Hematopoietic multipotent progenitor cell treated with erythropoietin and hydrocortisone succinate and interleukin-3 and kit ligand, for 6 days (in vitro differentiated cells): ENCODE measurements at places on chromosomes 4 and X.

GRCh38 chrX:134144231-134144630, 92.8 kb upstream of the CCDC160 start:
- peak; percentile 25 for DNase-seq

DNA sequence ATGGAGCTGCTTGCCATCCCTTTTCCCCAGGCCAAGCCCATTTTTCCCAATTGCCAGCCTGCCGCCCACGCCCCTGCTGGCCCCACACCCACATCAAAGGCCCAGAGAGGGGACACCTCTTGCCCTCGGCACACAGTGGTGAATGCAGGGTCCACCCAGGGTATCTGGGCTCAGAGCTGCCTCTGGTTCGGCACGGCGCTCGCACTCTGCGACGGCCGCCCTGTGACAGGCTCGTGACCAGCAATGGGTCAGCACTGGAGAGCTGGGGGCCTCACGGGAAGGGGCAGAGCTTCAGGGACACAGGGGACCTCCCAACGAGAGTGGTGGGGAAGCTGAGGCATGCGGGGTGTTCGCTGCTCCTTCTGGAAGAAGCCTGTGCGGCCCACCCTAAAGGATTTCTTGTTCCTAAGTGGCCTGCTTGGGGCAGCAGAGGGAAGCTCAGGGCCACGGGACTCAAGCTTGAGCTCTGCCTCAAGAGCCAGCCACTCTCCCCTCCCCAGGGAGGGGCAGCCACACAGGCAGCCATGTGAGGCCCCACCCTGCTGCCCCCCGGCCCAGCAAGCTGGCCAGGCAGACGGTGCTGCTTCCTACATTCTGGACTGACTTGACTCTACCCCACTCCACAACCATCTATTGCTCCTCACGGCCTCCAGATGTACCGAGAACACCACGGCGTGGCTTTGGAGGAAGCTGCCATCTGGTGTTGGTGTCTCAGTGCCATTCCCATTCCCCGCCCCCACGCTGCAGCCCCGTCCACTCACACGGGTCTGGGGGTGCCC, 73.7 kb downstream of the ABLIM2 start:
- DNase-seq: no peak

GRCh38 chr4:128796934-128797333, 12.6 kb upstream of the JADE1 start:
- DNase-seq: no peak

GRCh38 chr4:22667332-22667940, 25.3 kb upstream of the GBA3 start:
- DNase-seq: no peak

DNA sequence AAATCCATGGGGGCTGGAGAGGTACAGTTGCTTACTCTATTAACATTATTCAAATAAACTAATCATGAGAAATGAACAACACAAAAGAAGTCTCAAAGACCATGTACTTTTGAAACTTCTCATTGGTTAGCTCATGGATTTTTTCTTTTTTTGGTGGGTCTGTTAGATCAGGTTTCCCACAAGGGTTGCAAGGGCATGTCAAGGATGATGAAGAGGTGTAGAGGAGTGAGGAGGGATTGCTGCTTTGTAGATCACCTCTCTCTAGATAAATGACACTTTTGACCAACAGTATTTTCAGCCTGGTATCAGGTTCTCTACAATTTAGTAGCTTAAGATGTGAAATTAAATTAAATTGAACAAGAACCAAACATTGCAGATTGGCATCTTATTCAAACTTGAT, 417.9 kb upstream of the AGA start:
- DNase-seq: no peak

- peak; percentile 57 for DNase-seq
Measured at GRCh38 chrX:37746218-37746941, 33.5 kb upstream of the CYBB start.

DNA sequence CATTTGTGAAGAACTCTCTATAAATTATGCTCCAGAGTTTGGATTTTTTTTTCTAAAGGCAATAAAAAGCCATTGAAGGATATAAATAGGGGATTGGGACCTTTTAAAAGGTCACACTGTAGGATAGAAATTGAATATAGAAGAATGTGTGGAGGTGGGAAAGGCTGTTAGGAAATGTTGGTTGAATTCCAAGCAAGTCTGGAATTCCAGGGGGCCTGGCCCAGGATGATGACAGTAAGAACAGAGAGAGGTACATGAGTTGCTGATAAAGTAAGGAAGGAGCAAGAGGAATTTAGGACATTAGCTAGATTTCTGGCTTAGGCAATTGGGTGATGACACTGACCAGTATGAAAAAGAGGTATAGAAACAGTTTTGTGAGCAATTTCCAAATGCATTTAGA, 95.4 kb upstream of the USP38 start:
- DNase-seq: no peak

DNA sequence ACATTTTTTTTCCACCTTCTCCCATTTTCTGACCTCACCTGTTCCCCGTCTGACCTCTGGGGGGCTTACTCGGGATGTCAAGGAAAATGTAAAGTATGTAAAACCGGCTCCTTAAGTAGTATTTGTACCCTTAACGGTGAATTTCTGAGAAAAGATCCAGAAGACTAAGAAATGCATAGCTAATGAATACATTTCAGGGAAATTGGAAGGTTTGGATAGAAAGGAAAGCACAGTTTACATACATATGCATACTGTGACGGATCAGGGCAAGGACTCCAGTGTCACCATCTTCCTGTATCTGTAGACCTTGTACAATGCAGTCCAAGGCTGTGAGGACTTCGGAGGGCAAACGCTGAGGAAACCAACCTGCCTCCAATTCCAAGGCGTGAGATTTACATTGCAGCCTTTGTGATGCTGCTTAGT, 2185.9 kb upstream of the TENM3 start:
- peak; percentile 6 for DNase-seq

DNA sequence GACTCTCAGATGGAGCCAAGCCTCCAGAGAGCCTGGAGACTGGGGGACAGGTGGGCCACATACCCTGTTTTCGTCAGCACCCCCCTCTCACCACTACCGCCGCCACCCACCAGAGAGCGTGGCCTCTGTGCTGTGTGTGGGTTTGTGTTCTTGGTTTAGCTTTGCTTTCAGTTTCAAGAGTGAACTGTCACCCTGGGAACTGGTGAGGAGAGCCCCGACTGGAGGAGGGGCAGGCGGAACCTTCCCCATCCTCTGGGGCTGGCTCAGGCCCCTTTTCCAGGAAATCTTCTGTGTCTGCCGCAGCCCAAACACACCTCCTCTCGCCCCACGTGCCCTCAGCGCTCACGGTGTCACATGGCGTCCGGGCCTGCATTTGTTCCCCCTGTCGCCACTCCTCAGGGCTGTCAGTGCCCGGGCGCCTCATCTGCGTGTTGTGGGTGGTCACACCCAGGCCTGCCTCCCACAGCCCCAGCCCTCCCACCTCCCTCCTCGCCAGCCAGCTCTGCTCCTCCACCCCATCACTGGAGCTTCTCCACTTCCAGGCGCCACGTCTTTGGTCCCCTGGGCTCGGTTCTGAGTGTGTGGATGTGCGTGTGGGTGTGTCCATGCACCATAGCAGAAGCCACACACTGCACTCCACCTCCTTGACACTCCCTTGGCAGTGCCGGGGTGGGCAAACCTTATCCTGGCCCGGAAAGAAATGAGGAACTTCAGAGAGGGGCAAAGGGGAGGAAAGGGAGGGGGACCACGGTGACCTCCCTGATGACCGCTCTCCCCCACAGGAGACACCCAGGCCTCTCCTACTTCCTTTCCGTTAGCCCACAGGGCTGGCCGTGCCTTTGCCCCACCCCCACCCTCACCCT, 27.8 kb downstream of the ELF4 start:
- DNase-seq: peak; percentile 80

- DNase-seq: no peak
Measured at GRCh38 chr4:23889814-23890341, at the start of gene PPARGC1A. Gene PPARGC1A, minus strand, starts transcription at chr4:23890047. Its CDS starts 90 bp downstream, at chr4:23889957.
